ENCODE measurements at places on chromosomes 6 and 20.

GRCh38 chr6:89951574-89952104 lies 57.4 kb downstream of the GJA10 start:
- no peak for DNase-seq

DNA sequence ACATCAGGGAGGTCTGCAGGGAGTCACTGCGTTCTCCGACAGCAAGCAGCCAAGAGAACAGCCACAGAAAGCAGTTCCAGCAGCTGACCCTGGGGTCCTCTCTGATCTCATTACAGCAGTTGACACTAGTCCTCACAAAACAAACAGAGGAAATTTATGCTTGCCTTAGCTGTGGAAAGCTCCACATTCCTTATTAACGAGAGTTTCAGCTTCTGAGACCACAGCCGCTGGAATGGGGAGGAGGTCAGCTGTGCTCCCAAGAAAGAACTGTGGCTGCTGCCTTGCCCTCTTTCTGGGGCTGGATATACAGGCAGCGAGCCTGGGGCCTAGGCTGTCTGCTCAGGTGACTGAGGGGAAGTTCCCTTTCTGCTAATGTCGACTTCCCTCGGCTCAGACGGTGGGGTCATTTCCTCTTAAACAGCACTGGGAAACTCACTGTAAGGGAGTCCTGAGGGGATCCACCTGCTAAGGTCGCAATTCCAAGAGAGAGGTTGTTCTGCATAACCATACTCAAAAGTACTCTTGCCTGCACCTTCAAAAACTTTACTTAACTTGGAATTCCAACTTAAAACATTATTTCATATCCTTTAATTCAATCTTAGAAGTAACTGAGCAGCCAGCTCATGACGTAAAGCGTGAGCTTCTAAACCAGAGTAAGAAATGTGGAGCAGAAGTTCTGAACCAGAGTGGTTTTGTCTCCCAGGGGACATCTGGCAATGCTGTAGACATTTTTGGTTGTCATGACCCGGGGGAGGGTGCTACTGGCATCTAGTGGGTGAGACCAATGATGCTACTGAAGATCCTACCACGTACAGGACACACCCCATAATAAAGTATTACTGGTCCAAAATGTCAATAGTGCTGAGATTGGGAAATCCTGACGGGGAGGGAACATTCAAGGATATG lies 80.3 kb downstream of the BACH2 start:
- no peak for DNase-seq

GRCh38 chr6:160067564-160067963 lies 54.1 kb upstream of the SLC22A1 start:
- no peak for DNase-seq

GRCh38 chr6:163159110-163159509 lies 255.4 kb upstream of the QKI start:
- no peak for DNase-seq

GRCh38 chr20:47019121-47019824 lies 124.6 kb downstream of the EYA2 start:
- DNase-seq: no peak

DNA sequence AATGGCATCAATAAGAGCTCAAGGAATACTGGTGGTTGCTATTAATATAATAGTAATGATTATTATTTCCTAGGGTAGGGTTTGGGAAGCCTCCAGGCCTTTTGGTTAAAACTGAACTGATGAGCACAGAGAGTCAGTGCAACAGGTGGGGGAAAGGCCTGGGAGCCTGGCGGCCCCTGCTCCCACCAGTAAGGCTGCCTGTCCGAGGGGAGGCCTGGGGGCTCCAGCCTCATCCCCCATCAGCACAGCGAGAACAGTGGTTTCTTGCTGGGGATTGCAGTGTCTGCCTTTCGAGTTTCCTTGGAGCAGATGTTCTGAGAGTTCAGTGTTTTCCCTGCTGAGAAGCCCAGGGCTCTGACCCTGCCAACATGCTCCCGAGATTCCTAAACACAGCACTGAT lies 340.4 kb downstream of the CDH26 start:
- DNase-seq: no peak

GRCh38 chr6:48290595-48290994 lies 179.6 kb upstream of the PTCHD4 start:
- no peak for DNase-seq

- DNase-seq: no peak
Observed at GRCh38 chr6:131258816-131259476, 123.7 kb downstream of the AKAP7 start.

DNA sequence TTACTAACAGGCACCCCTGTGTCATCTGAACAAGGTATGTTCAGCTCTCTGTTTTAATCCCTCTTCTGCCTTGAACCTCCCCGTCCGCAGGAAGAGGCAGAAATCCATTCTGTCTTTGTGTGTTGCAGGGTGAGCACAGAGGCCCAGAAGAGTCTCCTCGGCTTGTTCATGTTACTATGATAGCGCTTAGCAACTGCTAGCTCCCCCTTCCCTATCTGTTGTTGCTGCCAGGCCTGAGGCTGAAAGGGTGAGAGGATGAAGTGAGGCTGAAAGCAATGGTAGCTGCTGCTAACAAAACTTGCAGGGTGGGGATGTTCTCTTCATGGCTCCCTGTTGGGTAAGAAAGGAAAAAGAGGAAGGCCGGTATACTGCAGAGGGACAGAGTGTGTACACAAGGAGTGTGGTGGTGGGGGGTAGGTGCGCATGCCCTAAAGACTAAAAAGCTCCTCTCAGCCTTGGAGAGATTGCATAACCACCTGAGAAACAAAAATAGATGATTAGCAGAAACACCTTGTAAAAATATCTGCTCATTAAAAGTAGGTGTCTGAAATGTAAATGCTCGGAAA lies 55.2 kb upstream of the CITED2 start:
- no peak for DNase-seq

GRCh38 chr6:32700391-32701040 lies 34.1 kb upstream of the HLA-DQB1 start:
- no peak for DNase-seq

DNA sequence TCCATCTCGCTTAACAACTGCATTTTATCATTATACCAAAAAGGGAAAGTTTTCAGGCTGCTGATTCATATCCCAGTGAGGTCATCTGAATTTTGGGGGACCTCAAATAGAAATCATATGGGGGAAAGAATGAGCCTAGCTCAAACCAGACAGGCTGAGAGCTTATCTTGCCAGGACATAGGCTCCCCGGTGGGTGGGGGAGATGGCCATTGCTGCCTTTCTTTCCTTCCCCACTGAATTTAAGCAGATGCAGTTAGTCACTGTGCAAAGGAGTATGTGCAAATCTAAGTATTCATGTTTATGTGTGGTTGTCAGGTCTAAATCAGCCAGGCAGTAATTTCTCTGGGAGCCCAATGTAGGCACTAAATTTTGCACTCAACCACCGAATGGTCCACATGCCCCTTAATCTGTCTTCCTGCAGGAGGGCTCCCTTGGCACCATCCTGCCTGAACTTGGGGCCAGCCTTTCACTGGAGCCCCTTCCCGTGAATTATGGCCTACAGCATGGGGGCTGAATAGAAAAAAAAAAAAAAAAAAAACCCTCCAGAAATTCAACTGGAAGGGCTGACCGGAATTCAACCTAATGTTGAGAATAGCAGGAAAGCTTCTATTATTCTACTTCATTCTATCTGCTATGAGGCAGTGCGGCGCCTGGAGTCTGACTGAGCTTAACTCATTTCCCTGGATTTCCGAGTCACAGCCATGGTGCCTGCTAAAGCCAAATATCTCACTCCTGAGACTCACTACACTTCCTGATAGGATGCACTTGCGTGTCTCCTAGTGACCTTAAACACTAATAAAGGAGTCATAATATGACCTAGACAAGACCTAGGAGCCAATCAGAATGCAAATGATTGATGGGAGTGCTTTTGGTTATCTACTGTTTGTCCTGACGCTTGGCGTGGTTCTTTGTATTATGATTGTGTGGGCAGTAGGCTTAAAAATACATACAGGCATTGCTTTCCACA lies 161.5 kb upstream of the HEY2 start:
- DNase-seq: no peak

DNA sequence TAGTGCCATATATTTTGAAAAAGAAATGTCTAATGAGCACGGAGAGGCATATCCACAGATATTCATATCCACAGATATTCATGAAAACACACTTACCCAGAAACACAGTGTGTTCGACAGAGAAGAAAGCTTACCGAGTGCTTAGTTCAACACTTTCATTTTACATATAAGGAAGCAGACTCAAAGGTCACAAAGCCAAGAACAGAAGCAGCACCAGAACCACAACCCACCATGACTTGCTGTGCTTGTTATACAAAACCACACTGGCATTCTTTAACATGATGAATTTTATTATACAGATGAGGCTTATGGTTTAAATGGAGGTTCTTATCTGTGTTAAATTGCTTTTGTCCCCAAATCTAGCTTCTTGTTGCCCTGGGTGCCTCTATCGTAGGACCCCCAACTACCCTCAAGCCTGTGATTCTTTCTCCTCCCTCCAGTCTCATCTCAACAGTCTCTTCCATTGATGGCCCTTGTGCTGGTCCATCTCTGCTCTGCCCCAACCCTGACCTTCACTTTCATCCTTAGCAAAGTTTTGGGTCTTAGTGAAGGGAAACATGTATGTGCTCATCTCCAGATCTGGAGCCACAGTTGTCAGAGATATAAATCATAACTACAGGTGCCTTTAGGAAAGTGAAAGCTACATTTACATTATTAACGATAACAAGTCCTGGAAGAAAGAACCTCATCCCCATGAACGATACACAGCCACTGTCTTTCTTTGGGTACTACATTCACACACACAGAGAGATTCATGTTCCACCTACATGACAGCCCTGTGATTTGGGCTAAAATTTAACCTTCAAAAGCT lies 40.0 kb downstream of the SF3B5 start:
- no peak for DNase-seq

GRCh38 chr20:35738410-35739179 lies 3.5 kb downstream of the RBM39 start:
- no peak for DNase-seq

DNA sequence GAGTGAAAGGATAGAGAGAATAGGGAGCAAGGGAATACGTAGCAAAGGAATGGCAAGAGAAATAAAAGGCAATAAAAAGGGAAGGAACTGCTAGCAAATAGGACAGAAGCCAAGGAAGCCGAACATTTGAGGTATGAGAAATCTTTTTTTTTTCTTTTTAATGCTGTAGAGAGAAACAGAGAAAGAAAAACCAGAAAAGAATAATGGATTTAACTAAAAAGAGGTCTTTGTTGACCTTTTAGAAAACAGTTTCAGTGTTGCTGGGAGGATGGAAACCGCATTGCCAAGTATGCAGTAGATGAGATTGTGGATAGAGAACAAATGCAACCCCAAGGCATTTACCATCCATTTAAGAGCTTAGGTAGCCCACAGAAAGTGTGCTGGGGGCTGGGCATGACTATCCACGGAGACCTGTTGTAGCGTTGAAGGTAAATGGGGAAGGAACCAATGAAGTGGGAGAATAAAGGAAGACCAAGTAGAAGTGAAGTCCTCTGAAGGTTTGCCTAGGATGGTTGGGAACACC lies 23.3 kb upstream of the C6orf62 start:
- no peak for DNase-seq

All from stimulated activated CD8-positive, alpha-beta memory T cell treated with anti-CD3 and anti-CD28 coated beads, Interleukin-7, amount 100 ng/mL, for 24 hours (primary cell).